ENCODE measurements at places on chromosomes 7 and 10.

GRCh38 chr10:28873540-28873939, 196.2 kb downstream of the BAMBI start:
- DNase-seq: no peak

DNA sequence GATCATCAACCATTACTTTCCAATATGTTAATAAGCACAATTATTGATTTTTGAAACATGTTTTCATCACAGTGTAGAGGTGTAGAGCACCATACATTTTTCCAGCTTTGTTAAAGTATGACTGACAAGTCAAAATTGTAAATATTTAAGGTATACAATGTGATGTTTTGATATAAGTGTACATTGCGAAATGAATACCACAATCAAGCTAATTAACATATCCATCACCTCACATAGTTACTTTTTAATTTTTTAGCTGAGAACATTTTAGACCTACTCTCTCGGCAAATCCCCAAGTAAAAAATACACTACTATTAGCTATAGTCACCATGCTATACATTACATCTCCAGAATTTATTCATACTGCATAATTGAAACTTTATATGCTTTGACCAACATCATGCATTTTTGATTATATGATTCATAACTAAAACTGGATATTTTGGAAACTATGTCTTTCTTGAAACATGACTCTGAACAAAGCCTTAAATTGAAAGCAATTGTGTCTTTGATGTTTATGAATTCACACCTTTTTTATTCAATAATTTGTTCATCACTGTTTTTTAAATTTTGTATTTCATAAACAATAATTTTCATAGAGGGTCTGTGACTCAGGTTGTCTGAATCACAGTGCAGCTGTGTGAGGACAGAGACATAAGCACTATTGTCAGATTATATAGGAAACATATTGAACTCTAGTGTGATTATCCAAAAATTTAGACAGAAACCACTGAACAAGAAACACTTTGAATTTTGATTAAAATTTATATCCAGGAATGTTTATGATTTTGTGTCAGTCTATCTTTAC, 486.1 kb downstream of the SEMA3D start:
- DNase-seq: no peak

DNA sequence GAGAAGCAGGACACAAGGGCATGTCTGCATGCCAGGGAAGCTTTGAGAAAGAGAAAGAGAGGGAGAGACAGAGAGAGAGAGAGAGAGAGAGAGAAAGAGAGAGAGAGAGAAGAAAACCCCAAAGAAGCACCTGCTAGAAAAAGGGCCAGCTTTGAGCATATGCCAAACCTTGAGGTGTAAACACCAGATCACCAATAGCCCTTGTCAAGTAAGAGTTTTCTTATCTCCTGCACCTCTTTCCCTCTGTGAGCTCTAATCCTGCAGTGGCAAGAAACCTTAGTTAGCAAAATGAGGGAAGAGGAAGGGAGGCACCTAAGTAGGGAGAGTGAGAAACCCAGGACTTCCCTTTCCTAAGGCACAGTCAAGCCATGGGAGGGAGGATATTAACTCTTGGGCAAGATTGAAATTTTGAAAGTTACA, 11.3 kb upstream of the TRDMT1 start:
- DNase-seq: no peak

- no peak for DNase-seq
Observed at GRCh38 chr10:3132036-3133025, 40.3 kb downstream of the PITRM1 start.

DNA sequence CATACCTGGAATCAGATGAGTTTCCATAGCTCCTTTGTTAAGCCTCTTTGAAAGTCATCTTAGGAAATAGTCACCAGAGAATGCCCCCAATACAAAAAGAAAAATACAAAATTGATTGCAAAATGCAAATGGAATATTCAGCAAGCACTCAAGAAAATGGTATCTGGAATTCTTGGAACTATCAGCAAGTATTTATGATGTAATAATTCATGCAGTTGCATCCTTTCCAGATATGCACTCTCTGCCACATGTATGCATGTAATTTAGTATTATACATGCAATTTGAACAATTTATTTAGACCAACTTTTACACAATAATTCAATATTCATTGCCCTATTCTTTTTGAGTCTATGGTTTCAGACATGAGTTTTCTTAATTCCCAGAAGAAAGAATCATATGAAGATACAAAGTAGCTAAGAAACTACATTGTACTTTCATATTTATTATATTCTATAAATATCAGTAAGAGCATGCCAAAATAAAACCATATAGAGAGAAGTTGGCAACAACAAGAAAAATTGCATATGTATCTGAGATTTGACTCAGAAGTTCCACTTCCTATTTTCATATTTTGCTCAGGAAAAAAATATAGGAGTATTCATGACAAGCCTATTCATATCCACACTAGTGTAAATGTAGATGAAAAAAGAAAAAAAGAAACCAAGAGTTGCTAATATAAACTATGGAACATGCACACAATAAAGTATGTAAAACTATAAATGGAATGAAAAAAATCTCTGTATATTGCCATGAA, 338.5 kb downstream of the SEMA3D start:
- no peak for DNase-seq

- no peak for DNase-seq
Observed at GRCh38 chr10:1737222-1738061, at the start of gene ADARB2. Gene ADARB2, minus strand, starts transcription at chr10:1737525.

GRCh38 chr10:33115738-33116719, 158.0 kb upstream of the ITGB1 start:
- DNase-seq: no peak

DNA sequence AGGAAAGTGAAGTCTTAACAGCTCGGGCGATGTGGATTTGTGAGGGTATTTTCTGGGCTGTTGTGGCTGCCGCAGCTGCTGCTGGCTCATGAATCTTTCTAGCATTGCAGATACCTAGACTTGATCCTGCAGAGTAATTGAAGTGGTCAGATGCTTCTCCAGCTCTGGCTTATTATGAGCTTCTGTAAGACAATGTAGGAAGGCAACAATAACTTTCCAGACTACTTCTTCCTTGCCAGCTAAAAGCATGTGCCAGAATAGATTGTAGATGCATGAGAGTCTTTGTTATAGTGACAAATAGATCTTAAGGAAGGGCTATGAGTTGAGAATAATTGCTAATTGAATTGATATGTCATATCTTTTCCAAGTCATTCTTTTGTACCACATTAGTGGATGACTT, 461.4 kb upstream of the POT1 start:
- DNase-seq: no peak

- DNase-seq: no peak
Observed at GRCh38 chr7:155360495-155361345, 63.0 kb downstream of the INSIG1 start.

GRCh38 chr10:100894589-100895294, 18.0 kb upstream of the SLF2 start:
- peak; percentile 8 for DNase-seq

DNA sequence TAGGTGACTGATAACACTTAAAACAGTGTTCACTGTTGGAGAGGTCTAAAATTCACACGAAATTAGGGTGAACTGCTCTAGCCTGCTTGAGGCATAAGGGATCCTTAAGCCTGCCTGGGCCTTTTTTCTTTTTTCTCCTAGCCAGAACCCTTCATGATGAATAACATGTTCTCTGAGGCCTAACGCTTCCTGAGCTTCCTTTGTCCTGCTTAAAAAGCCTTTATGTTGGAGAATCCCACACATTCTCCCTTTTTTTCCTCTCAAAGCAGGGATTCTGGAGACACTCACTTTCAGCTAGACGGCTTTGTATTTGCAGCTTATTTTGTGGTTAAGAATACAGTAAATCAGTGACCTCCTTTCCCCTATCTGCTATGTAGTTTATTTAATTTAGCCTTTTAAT, 354.7 kb upstream of the PHF14 start:
- DNase-seq: no peak
